ENCODE measurements at places on chromosomes 12 and 14.

- DNase-seq = peak; percentile 60
Measured at GRCh38 chr12:69415471-69416275, 54.5 kb upstream of the FRS2 start.

DNA sequence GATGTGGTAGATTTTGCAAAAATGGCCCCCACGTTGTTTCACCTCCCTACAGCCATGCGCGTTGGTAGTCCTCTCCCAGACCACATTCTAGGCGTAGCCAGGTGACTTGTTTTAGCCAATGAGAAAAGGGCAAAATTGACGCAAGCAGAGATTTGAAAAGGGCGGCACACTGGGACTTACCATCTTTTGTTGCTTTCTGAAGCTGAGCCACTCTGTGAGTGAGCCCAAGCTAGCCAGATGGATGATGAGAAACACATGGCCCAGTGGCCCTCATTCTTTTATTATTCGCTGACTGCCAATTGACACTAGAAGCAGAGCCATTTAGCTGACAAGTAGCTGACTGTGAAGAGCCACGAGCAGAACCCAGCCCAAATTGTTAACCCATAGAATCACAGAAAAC lies 142.0 kb upstream of the GZMB start:
- DNase-seq = no peak

- peak; percentile 17 for DNase-seq
Measured at GRCh38 chr12:15209782-15210181, 11.4 kb downstream of the RERG start.

- DNase-seq = no peak
Measured at GRCh38 chr14:72024504-72024903, 92.3 kb downstream of the RGS6 start.

DNA sequence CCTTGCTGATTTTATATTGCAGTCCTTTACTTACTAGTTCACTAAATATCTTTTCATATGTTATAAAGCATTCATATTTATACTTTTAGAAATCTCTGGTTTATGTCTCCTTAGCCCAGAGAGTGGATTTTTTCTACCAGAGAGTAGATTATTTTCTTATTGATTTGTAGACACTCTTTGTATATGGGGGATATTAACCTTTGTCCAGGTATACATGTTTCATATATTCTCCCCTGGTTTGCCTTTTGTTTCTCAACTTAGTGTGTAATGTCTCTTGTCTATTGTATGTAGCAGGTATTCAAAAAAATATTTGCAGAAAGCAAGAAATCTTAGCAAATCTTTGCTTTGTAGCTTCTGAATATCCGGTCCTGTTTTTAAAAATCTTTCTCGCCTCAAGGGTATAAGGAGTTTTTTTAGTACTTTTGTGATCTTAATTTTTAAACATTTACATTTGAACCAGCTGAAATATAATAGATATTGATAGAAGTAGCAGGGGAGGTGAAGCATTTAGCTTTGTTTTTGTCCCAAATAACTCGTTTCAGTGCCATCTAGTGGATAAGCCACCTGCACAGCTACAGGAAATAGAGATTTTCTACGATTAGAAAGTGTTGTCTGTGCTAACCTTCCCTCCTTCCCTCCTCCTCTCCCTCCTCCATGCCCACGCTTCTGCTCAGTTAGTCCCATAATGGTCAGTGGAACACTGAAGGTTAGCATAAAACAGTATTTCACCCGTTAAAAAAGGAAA lies 97.0 kb downstream of the PHETA1 start:
- DNase-seq = no peak

DNA sequence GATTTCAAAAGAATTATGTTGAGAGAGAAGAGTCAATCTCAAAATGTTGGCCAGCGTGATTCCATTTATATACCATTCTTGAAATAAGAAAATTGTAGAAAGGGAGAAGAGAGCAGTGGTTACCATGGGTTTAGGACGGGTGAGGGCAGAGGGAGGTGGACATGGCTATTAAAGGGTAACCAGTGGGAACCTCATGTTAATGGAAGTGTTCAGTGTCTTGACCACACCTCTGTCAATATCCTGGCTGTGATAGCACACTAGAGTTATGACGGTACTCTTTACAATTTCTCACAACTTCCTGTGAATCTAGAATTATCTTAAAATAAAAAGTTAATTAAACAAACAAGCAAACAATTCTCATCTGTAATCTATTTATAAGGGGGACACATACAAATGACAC lies 821.2 kb downstream of the VRK1 start:
- no peak for DNase-seq

DNA sequence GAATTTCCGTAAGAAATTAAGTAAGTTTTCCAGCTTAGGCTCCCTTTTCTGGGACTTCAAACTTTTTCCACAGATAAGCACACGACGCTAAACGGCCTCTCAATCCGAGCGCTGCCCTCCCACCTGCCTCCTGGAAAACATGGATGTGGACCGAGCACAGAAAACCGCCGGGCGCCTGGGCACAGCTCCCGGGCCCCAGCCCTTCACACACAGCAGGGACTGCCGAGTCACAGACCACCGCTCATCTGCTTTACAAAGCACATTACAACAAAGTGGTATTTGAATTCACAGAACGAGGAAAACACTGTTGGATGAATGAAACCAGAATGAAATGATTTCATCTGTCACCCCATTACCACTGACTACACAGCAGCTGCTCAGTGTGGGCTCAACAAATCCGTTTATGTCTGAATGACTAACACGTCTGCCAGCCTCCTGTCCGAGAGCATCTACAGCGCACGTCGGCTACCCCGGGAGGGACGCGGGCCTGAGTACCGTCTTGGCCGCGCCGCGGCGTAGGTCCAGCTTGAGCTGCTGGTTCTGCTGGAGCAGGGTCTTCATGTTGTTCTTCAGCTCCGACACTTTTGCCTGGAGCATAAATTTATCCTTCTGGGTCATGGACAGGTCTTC lies 13.1 kb upstream of the ANKLE2 start:
- DNase-seq = no peak

Data from M059J (cell line).